ENCODE measurements at places on chromosomes 4 and X. TPM values are rescaled to one million over a fixed set of nuclear protein-coding genes. Genes with fewer than 3 reads are reported as not detected.

The USP17L25 gene
- not detected for total RNA-seq

The PARM1 gene
- total RNA-seq: 6.4 TPM

The TMEM150C gene
- total RNA-seq: 8.6 TPM

The HSFX2 gene
- not detected for total RNA-seq

The COX7B2 gene
- not detected for total RNA-seq

DNA sequence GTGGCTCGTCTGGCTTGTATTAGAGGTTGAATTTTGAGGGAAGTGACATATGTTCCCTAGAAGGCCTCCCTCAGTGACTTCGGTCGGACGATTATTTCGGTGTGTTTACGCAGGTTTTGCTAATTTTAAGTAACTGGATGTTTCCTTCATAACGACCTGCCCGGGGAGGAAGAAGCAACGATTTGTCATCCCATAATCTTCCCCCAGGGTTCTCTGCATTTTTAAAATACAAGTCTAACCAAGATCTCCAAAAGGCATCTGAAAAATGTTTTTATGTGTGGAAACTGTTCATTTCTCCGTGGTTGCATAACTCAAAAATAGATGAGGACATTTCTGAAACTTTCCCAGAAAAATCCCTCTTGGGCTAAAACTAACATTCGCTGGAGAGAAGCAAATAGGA is 195.4 kb downstream of the SHOX start:
- H3K27ac ChIP-seq: no peak overlapping the region
- no peaks in the 10 kb centered on the region for H3K4me1 ChIP-seq
- no peak overlapping the region for H3K4me3 ChIP-seq
- H3K27me3 ChIP-seq: peaks cover 5% of the 10 kb centered on the region

GRCh38 chr4:8690216-8691150 is 97.9 kb downstream of the CPZ start:
- no peak overlapping the region for H3K4me3 ChIP-seq
- no peak for DNase-seq
- no peaks in the 10 kb centered on the region for H3K36me3 ChIP-seq
- no peaks in the 10 kb centered on the region for H3K4me1 ChIP-seq

GRCh38 chr4:113901994-113902787 is 77.3 kb downstream of the ARSJ start:
- peaks cover 15% of the 10 kb centered on the region for H3K4me1 ChIP-seq
- peak; percentile 16 for DNase-seq
- H3K27ac ChIP-seq: peak overlapping the region; percentile 94
- H3K27me3 ChIP-seq: no peaks in the 10 kb centered on the region
- H3K36me3 ChIP-seq: no peaks in the 10 kb centered on the region

GRCh38 chr4:47990145-47990544 is 26.3 kb downstream of the CNGA1 start:
- H3K4me1 ChIP-seq: no peaks in the 10 kb centered on the region
- H3K36me3 ChIP-seq: peaks cover 9% of the 10 kb centered on the region
- H3K27ac ChIP-seq: no peak overlapping the region
- no peak overlapping the region for H3K4me3 ChIP-seq
- no peak for DNase-seq

- DNase-seq: no peak
- H3K36me3 ChIP-seq: peaks cover 14% of the 10 kb centered on the region
- H3K27ac ChIP-seq: no peak overlapping the region
Observed at GRCh38 chrX:314781-315595, 3.6 kb downstream of the GTPBP6 start.
